Left lung (tissue), 14 donors: ENCODE measurements at places on chromosomes 2 and 18. TPM values are rescaled to one million over a fixed set of nuclear protein-coding genes. Genes with fewer than 3 reads are reported as not detected.

- DNase-seq = no peak
- no peak overlapping the region for H3K4me3 ChIP-seq
- no peaks in the 10 kb centered on the region for H3K4me1 ChIP-seq
- H3K36me3 ChIP-seq = no peaks in the 10 kb centered on the region
- H3K27me3 ChIP-seq = no peaks in the 10 kb centered on the region
- H3K27ac ChIP-seq = no peak overlapping the region
Measured at GRCh38 chr18:74682141-74682990, 84.7 kb downstream of the ZNF407 start.

DNA sequence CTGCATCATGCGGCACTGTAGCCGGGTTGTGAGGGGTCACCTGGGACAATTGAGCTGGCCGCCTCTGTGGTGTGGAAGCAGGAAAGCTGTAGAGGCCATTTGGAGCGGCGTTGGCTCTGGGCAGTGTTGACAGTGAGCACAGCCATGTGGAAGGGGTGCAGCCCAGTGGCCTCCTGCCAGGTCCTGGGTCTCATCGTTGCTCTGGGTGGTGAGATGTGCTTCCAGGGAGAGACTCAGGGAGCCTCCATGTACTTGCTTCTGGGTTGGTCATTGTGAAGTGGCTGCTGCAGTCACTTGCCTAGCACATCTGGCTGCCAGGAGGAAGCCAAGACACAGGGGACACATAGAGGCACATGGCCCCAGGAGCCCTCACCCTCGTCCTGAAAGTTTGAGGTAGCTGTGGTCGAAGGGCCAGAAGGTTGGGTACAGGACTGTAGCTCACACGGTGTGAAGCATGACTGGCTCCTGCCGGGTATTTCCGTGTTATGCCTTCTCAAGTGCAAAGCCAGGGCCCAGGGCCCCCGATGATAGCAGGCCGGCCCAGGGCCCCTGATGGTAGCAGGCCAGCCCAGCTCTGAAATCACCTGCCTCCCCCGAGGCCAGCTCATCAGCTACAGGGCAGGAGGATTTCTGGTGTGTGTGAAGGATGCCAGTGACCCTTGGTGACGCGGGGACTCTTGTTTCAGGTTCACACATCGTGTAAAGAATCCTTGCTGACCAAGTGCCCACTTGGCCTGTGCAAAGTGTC lies 82.6 kb downstream of the DGKD start:
- H3K27ac ChIP-seq = no peak overlapping the region
- no peak overlapping the region for H3K4me3 ChIP-seq
- no peaks in the 10 kb centered on the region for H3K27me3 ChIP-seq
- no peaks in the 10 kb centered on the region for H3K36me3 ChIP-seq

DNA sequence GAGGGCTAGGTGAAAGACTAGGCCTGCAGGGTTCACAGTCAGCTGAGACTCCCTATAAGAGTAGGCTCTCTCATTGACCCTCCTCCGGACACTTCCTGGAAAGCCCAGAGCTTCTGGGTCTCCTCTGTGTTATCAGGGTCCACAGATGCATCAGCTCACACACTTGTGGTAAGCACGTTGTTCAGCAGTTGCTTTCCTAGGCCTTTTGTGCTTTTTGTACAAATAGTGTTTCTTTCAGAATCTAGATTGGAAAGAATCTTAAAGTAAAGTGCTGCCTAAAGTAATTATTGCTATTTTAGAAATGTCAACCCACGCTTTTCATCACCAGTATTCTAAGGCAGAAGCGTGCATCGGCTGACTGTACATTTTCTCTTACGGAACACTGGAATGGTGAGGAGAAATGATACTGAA lies 15.5 kb downstream of the SLC9A2 start:
- H3K27me3 ChIP-seq = peaks cover 3% of the 10 kb centered on the region
- no peak overlapping the region for H3K4me3 ChIP-seq
- no peaks in the 10 kb centered on the region for H3K4me1 ChIP-seq
- no peak overlapping the region for H3K27ac ChIP-seq

DNA sequence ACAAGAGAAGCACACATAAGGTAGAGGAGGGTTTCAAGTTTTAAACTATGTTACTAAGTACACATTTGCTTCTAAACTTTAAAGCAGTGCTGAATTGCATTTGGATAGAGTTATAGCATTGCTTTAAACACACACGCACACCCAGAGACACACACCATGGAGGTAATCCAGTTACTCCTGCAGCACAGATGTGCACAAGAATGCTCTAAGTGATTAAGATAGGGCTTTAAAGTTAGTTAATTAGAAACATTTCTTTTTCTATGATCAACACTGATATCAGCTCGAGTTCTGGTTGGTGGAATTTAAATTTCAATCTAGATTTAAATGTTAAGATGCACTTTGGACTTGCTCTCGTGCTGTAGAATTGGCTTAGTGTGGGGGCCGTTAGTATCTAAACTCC lies 492.3 kb downstream of the ZEB2 start:
- H3K4me3 ChIP-seq = no peak overlapping the region
- no peaks in the 10 kb centered on the region for H3K36me3 ChIP-seq
- no peak for DNase-seq

- H3K4me1 ChIP-seq = no peaks in the 10 kb centered on the region
- no peak overlapping the region for H3K27ac ChIP-seq
- no peaks in the 10 kb centered on the region for H3K36me3 ChIP-seq
- no peak overlapping the region for H3K4me3 ChIP-seq
Measured at GRCh38 chr2:198558176-198558575, 753.8 kb downstream of the PLCL1 start.

DNA sequence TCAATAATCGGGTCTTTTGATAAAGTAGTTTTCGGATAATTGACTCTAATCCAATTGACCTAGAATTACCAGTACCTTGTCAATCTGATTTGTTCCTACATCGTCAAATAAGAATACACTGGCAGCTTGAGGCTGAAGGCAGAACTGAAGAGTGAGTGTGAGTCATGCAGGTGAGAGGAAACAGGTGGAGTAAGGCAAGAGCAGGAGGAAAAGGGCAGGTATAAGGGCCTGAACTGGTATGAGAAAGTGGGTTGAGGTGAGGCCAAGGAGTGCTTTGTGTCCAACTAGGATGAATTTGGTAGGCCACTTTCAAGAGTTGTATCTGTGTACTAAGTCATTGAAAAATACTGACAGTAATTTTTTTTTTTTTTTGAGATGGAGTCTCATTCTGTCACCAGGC lies 186.0 kb downstream of the ZNF385B start:
- H3K4me3 ChIP-seq = no peak overlapping the region
- H3K27ac ChIP-seq = no peak overlapping the region
- no peaks in the 10 kb centered on the region for H3K36me3 ChIP-seq

GRCh38 chr2:37767046-37767445 lies 95.6 kb upstream of the CDC42EP3 start:
- no peak overlapping the region for H3K4me3 ChIP-seq
- no peaks in the 10 kb centered on the region for H3K27me3 ChIP-seq
- DNase-seq = no peak

FMNL2 gene
- total RNA-seq = 36.3 TPM

SLC11A1 gene
- total RNA-seq = 194 TPM

CRACDL gene
- 14.1 TPM for total RNA-seq

RAB12 gene
- total RNA-seq = 41.4 TPM
